ENCODE measurements at places on chromosomes 2 and 18.
A peak's percentile ranks its signal among the peaks of the same experiment; 100 is the strongest.

DNA sequence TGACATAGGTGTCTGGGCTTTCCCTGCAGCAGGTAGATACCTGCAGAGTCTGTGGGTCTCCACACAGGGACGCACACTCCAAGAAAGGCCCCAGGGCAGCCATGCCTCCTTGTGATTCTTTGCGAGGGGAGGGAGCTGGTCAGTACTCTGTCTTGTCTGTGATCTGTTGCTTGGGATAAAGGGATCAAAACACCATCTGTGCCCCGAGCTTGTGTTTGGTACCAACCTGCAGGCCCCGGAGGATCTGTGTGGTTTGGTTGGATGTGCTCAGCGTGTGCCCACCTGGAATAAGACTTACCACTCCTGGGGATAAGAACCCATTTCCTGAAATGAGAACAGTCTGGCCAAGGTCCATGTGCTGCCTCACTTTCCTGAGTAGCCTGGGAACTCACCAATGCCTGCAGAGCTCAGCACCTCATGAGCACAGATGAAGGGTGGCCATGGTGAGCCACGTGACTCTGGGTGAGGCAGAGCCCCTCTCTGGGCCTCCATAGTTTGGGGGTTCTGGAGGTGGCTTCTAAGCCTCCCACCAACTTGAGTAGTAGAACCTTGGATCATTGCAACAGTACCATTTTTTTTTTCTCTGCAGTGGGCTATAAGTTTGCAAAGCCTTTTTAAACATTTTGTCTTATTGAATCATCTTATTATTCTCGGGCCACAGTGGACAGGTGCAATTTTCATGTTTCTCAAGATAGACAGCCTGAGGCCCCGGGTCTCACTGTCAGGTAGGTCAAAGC, 134.8 kb downstream of the DDX1 start:
- DNase-seq = no peak

DNA sequence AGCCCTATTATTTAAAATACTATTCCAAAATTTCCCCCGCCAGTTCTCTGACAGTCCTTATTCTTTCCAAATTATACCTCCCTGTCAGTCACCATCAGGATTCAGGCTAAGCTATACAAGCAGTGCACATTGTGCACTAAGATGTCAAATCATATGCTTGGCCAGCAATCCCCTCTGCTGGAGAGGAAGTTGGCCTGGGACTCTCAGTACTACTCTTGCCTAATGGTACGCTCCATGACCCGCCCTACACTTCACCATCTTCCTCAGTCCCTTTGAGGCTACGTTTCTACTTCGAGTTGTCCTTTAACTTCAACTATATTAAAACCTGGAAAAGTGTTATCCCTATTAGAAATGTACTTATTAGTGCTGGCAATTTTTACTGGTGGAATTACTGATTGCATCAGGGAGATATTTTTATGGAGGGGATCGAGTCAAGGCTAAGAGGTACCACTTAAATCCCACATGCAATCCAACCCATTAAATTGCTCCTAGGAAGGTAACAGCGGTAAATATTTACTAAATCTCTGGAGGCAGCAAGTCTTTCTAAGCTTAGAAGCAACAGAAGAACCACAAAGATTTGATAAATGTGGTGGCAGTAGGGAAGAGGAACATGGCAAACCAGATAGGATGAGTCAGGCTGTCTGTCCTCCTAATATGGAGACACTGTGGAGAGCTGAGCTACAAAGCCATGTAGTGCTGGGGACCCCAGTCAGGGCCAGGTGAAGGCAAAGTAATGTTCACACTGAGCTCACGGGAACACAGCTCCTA, 2.7 kb downstream of the USP40 start:
- no peak for DNase-seq

GRCh38 chr2:121796239-121796638, 40.8 kb downstream of the TSN start:
- no peak for DNase-seq

DNA sequence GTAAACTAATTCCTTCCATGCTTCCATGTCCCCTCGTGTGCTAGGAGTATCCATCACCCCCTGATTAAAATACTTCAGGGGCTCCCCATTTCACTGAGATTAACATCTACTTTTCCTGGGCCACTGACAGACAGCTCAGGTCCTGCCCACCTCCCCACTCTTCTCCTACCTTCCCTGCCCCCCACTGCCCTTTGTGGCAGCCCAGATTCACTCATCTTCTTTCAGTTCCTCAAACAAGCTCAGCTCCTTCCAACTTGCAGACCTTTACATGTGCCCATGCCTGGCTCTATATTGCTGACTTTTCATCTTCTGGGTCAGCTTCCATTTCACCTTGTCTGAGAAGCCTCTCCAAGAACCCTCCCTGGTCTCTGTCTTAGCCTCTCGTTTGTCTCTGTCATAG, 12.0 kb downstream of the RUFY4 start:
- DNase-seq = no peak

- no peak for DNase-seq
These were observed 282.1 kb upstream of the NT5C1B start for GRCh38 chr2:18871430-18871829.

DNA sequence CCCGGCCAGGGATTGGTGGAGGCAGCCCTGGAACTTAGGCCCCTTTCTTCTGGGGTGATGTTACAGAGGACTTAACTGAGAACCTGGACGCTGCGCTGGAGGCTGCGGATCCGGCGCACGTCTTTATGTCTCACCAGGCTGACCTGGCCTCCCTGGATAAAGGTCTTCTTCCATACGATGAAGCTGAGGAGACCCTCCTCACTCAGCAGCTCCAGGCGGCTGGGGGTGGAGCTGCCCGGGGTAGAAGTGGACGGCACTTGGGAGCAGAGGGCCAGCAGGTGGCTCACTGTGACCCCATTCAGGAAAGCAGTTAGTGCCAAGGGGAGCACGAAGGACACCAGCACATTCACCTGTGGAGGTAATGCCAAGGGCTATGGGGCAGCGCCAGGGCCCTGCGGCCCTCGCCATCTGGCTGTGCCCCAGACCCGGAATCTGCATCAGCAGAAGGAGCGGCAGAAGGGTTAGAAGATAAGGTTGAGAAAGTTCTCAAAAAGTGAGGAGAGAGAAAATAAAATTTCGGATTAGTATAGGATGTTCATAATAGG, 8.0 kb downstream of the NTSR2 start:
- DNase-seq = no peak

- peak; percentile 88 for DNase-seq
These were observed 58.7 kb upstream of the SP3 start for GRCh38 chr2:174023591-174024523.

GRCh38 chr2:121386707-121387106, 101.7 kb upstream of the TFCP2L1 start:
- no peak for DNase-seq

DNA sequence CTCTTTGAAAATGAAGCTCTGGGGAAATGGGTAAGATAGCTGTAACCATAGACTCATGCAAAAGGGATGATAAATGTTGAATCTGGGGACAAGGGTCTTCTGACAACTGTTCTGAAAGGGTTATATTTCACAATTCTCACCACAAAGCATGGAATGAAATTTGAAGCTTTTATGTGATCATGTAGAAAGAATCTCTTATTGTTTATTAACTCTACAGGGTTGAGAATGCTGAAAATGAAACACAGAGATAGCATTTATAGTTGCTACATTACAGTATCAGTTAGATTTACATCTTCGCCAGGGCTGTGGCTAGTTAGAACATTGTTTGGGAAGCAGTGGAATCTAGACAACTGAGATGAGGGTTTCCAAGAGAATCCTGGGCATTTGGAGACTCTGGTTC, 97.4 kb upstream of the LHCGR start:
- DNase-seq = peak; percentile 19

DNA sequence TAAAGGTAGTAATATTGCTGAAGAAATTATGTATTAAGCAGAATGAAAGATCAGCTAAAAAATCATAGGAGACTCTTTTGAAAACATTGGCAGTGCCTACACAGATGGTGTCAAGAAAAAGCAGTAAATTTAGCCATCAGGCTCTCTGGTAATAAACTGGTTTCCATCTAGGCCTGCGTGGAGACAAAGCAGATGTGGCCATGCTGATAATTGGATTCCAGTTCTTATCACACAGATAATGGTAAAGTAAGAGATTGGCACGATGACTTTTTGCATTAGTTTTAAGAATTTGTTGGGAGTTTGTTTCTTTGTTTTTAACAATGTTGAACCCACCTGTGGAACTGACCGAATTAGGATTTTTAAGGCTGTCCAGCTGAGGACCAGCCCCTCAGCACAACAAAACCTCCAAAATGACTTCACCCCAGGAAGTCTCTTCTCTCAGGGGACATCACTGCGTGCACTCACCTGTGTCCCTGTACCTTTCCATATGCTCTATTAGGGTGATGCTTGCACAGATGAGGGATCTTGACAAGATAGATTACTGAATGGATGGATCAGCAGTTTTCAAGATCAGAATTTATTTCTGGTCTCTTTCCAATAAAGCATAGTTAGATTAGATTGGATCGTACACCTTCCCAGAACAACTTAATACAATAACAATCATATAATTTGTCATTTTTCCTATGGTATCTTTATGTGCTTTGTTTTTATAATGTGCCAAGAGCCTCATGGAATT, 69.1 kb upstream of the DNAJC10 start:
- no peak for DNase-seq

DNA sequence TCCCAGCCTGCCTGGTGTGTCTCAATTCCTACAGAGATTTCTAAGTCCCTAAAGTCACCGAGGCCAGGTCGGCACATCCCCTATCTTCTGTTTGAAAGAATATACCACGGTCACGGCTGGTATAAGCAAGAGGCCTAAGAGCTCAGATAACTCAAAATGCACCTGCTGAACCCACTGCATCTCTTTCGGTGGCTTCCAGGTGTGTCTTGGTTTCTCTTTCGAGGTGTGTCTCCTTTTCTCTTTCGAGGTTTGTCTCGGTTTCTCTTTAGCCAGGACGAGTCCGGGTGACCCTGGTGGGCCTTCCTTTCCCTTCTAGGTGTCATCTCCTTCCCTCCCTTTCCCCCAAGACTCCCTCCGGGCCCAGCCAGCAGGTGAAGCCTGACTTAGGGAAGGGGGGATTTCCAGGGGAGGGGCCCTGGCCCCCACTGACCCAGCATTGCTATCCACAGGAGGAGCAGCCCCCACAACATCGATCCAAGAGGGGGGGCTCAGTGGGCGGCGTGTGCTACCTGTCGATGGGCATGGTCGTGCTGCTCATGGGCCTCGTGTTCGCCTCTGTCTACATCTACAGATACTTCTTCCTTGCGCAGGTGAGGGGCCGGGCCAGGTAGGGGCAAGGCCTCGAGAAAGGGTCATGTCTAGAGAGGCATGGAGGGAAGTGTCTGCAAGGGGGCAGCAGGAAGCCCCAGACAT, 8.4 kb downstream of the ITM2C start:
- peak; percentile 37 for DNase-seq

DNA sequence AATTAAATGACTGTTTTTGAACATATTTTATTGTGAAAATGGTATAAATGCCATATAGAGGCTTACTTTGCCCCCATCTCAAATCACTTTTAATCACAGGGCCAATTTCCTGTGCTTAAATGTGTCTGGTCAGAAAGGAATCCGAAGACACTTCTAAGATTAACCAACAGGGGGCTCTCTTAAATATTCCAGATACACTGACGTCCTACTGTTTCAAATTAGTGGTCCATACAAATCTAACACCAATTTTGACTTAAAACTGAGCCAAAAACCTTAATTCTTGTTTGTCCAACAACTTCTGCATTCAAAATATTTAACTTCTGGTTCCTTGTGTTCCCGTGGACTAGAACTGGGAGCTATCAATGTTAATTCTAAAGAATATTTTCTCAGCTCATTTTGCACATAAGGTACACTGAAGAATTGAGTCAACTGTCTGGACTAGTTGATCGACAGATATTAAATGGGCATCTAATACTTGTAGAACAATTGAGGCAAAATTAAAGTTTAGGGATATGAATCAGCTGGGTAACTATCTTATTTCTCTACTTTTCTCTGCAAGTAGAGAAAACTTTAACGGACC, 557.5 kb downstream of the ARHGAP15 start:
- DNase-seq = peak; percentile 51

DNA sequence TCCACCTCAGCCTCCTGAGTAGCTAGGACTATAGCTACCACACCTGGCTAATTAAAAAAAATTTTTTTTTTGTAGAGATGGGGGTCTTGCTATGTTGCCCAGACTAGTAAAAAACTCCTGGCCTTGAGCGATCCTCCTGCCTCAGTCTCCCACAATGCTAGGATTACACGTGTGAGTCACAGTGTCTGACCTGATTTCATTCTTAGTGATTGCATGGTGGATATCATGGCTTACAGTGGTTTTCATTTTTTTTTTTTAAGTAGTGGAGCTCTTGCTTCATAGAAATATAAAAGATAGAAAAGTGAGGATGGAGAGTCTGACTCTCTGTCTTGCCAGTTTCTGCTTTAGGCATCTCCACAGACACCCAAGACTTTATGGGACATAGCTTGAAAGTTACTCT, 83.6 kb downstream of the CDC42EP3 start:
- no peak for DNase-seq

GRCh38 chr2:112572005-112572404, 12.4 kb upstream of the CHCHD5 start:
- DNase-seq = no peak
